ENCODE measurements at places on chromosomes 2 and 18.

- no peak for DNase-seq
These were observed 160.4 kb downstream of the PTPRM start for GRCh38 chr18:7727361-7728076.

DNA sequence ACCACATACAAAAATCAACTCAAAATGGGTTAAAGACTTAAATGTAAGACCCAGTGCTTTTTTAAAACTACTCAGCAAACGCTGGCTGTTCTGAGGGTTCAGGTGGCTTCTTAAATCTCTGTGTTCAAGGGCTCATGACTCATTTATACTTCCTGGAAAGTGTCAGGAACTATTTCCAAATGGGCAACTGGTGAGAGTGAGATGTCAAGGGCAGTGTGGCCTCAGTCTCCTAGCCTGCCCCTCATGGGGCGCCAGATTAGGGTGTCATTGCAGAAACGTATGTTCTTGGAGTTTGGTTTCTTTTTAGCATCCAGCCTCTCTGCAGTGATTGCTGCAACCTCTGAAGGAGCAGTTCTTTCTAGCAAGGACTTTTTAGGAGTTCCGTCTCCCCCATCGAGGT lies 485.4 kb downstream of the TNS1 start:
- no peak for DNase-seq

DNA sequence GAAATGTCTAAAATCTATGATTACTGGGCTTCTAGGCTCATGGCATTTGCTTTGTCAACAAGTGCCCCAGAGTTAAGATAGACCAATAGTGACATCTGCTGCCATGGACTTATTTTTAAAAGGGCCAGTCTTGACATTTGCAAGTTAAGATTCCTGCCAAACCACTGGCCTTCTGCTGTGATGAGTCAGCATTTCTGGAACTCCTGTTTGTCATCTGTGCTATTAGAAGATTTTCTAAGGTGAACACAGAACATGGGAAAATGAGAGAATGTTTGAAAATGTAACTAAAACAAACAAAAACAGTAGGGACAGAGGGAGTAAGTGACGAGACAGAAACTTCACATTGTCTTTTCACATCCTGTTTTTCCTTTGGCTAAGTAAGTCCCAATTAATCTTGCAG lies 93.7 kb upstream of the WDR75 start:
- no peak for DNase-seq

- no peak for DNase-seq
These were observed 18.5 kb downstream of the LPIN1 start for GRCh38 chr2:11764920-11765319.

GRCh38 chr2:30139131-30139870 lies 7.5 kb upstream of the YPEL5 start:
- no peak for DNase-seq

GRCh38 chr2:101672047-101672446 lies 25.5 kb upstream of the MAP4K4 start:
- DNase-seq = no peak

- no peak for DNase-seq
These were observed 141.1 kb downstream of the ZNF385B start for GRCh38 chr2:179720173-179720772.

- peak; percentile 70 for DNase-seq
These were observed at the start of gene RNPEPL1 for GRCh38 chr2:240567872-240568677. TSS of gene RNPEPL1 (plus strand) at chr2:240568484. CDS start at chr2:240568587, 103 bp downstream.

DNA sequence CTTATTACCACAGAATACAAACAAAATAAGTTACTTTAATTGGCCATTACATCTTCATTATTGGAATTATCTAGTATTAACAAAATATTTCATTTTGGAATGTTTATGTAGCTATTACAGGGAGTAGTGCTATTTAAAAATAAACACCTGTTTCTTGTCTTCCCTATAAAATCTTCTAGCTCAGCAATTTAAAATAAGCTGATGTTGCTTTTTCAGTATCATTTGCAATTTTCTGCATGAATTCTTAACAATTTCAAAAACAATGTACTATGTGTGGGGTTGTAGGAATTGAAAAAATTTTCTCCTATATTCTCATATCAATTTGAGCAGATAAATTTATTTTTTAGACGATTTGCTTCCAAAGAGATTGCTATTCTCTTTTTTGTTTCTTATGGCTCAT lies 1251.3 kb upstream of the CRIM1 start:
- no peak for DNase-seq

DNA sequence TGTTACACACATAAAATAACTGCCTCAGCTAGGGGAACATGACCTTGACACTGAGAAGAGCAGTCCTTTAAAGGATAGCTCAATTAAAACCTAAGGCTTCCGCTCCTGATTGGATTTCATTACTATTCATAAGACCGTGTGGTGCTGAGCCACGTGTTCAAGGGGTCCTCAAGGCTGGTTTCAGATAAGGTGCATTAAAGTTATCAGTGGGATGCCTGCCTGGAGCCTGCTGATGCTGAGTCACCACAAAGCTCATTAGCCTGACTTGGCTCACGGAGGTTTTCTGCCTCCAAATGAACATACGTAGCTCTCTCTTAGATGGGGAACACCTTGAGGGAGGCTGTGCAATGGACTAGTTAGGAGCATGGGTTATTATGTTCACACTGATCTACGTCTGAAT lies 518.9 kb downstream of the TDRD15 start:
- DNase-seq = no peak

DNA sequence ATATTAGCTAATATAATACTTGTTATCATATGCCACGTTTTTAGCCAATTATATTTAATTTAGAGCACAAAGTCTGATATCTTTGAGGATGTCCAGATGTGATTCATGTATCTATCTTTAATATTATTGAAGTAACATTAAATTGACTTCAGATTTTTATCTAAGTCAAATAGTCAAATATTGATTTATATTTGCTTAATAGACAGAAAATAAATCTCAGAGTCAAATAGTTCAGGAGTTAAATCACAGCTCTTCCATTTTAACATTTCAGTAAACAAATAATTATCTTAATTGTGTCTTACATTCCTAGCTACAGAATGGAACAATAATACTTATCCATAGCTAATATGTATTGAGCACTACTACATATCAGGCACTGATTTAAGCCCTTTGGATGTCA lies 379.4 kb upstream of the UBE2E3 start:
- DNase-seq = no peak

GRCh38 chr2:232464544-232464885 lies 8.6 kb downstream of the ALPI start:
- DNase-seq = no peak

DNA sequence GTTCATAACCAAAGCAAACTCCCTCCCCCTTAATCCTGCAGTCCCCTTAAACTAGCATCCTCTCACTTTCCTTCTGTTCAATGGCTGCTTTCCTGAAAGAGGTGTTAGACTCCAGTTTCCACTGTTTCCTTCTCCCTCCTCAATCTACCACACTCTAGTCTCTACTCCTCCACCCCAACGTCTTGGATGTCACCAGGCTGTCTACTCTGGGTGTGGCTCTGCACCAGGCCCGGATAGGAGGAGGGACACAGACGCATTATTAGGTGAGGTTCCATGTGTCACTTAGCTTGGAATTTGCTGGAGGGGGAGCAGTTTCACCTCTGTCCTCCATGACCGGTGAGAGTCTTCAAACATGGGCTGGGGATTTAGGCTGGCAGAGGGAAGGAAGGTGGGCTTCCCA lies 61.3 kb downstream of the MTHFD2 start:
- no peak for DNase-seq

GRCh38 chr2:190592831-190593230 lies 56.1 kb upstream of the NAB1 start:
- no peak for DNase-seq

DNA sequence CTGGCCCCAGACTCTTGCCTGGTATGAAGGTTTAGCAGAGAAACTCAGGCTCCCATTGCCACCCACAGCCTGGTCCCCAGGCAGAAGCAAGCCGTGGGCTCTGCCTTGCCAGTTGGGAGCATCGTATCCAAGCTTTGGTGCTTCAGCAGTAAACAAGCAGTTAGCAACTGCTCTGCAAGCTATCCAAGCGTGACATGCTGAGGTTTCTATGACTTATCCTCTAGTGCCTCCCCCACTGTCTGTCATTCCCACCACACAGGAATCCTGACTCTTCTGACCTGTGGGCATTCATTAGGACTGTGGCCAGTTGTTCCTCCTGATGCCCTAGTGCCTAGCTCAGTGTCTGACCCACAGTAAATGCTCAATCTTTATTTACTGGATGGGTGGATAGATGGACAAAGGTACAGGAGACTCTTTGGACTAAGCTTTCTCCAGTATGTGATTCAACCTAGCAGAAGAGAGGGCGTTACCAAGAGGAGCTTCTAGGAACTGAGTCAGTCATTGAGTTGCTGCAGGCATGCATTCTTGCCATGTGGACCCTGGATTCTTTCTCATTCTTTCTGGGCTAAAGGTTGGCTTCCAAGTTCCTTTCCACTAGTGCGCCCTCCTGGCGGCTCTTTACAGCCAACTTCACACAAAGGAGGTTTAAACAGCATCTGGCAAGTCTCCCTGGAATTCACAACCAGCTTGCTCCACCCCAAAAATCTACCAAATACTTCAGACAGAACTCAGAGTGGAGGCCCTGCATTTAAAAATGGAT lies 40.6 kb upstream of the MRPL19 start:
- DNase-seq = no peak

DNA sequence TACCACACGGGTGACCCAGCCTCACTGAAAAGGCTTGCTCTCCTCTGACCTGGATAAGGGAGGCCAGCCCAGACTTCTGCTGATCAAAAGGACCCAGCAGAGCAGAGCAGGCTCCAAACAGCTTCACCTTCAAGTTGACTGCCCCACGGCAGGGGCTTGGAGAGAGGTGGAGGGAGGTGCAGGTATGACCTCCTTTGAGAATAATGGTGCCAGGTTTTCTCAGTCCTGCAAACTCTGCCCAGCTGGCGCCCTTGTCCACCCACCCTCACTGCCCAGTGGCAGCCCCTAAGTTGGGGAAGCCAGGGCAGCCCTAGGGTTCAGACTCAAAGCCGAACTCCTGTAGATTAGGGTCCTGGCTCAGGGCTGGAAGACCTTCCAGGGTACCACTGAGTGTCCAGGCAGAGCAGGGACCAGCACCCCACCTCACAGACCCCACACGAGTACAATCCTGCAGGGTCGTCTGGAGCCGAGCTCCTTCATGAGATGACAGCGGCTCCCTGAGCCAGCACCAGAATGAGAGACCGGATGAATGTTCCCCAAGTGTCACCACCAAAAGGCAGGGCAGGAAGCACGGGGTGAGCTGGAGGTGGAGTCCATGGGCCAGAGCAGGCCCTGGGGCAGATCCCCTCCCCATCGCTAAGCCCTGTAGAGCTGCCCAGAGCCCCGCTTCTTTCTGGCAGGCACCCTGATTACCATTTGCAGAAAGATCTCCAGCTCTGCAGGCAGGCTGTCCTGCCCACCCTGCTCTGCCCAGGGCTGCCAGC lies 3.6 kb upstream of the GPC1 start:
- DNase-seq = no peak

- no peak for DNase-seq
These were observed 198.0 kb downstream of the HDAC4 start for GRCh38 chr2:239202836-239203235.

DNA sequence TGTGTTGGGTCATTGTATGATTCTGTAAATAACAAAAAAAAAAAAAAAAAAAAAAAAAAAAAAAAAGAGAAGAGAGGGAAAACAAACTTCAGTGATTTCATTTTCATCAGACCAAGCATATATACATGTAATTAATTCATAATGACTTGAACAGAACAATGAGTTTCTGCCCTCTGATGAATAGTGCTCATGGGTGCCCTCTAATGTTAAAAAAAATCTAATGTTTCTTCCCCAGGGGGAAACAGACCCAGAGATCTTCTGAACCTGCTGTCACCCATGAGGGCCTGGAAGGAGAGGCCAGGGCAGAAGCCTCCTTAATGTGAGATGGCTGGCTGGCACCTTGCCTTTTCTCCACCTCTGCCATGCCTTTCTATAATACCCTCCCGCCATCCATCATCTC lies 289.2 kb downstream of the ZNF521 start:
- DNase-seq = no peak

GRCh38 chr2:216571909-216572513 lies 61.2 kb upstream of the IGFBP2 start:
- no peak for DNase-seq

- DNase-seq = no peak
These were observed 36.0 kb downstream of the SKA1 start for GRCh38 chr18:50410894-50411293.

DNA sequence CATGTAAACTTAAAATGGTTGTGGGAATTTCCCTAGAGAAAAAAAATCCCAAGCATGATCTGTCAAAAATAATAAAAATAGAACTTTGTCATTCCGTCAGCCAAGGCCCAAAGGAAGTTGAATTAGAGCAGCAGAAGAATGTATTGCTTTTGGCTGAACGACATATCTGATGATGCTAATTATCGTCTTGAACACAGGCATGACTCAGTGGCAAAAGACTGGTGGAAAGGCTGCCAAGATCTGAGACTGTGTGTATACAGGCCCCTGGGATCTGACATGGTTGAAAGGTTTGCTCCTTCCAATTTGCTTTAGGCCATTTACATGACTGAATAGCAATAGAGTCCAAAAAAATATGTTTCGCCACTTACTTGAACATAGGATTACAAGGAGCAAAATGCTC lies 1057.1 kb upstream of the CRIM1 start:
- no peak for DNase-seq

- DNase-seq = peak; percentile 19
These were observed 91.6 kb downstream of the TMX3 start for GRCh38 chr18:68623342-68623741.

GRCh38 chr18:33924576-33924975 lies 300.1 kb downstream of the NOL4 start:
- no peak for DNase-seq

- DNase-seq = no peak
These were observed 29.7 kb downstream of the MAP3K2 start for GRCh38 chr2:127358044-127358443.

GRCh38 chr2:204051476-204051875 lies 114.9 kb downstream of the ICOS start:
- no peak for DNase-seq

- DNase-seq = no peak
These were observed 81.0 kb downstream of the TPO start for GRCh38 chr2:1494257-1494656.

DNA sequence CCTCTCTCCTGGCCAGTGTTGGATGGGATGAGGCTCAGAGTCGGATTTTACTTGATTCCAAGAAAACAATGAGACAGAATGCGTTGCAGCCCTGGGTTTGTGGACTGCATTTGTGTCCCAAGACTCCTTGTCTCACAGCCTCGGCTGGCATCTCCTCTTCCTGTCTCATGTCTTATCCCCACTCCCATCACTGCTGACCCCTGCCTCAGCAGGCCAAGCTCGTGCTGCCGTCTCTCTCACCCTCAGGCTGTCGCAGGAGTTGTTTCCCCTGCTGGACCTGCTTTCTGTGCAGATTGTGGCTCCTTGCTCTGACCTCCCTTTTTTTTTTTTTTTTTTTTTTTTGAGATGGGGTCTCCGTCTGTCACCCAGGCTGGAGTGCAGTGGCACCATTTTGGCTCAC lies 70.2 kb upstream of the RALBP1 start:
- no peak for DNase-seq

DNA sequence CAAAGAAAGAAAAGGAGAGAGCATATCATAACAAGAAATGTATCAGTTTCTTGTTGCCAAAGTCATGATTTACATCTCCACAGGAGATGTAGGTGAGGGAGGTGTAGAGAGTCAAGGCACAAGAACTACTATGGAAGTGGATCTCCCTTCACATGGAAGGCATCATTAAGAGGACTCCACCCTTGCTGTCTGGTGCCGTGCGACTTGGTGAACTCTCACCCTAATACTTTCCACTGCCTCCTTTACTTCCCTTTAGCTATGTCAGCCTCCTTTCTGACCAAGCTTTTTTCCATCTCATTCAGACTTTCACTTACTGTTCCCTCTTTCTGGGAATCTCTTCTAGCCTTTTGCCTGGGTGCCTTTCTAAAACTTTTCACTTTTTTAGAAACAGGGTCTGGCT lies 490.0 kb downstream of the THSD7B start:
- no peak for DNase-seq

GRCh38 chr18:55422456-55423180 lies 165.4 kb downstream of the TCF4 start:
- DNase-seq = no peak
